Epithelial cell of umbilical artery (primary cell): ENCODE measurements at places on chromosomes 5 and 9. TPM values are rescaled to one million over a fixed set of nuclear protein-coding genes. Genes with fewer than 3 reads are reported as not detected.

Gene ELAVL2
- 0.32 TPM in 1 of 2 replicates, not detected in the other for total RNA-seq

Gene IL17B
- 0.91 TPM in 1 of 2 replicates, not detected in the other for total RNA-seq

Gene OLFML2A
- 0.30 and 0.32 TPM in 2 replicates for total RNA-seq

Gene GALNT12
- total RNA-seq, result 0.65 and 0.91 TPM in 2 replicates

Gene B4GALT1
- total RNA-seq, result 10.4 and 12.9 TPM in 2 replicates

Gene CNTLN
- 10.4 and 10.8 TPM in 2 replicates for total RNA-seq

Gene NACC2
- 14.1 and 20.8 TPM in 2 replicates for total RNA-seq
